Activated CD4-positive, alpha-beta T cell treated with anti-CD3 and anti-CD28 coated beads, Interleukin-2, amount 50 U/mL, for 48 hours (primary cell): ENCODE measurements at places on chromosomes 16 and 17.

DNA sequence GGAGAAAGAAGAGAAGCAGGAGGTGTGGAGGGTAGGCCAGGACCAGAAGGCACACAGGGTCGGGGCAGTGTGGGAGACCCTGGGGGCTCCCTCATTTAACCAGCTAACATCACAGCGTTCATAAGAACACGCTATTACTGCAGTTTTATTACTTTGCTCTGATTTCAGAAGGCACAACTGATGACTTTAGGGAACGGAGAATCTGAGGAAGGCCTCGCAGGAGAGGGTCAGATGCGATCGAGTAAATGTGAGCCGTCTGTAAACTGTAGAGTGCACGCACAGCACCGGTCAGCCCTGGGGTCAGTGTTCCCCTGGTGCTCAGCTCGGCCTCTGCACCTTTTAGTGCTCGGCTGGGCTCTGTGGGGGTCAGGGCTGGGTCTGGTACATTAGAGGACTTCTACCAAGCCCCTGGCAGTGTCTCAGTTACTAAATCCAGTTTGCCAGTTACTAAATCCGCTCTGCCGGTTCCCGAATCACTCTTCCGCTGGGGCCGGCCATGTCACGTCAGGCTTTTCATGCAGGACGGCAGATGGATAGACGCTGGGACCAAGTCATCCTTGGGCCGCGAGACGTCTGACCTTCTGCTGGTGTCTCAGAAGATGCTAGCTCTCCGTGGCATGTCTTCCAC is 325.9 kb downstream of the SEC14L1 start:
- no peak for DNase-seq

DNA sequence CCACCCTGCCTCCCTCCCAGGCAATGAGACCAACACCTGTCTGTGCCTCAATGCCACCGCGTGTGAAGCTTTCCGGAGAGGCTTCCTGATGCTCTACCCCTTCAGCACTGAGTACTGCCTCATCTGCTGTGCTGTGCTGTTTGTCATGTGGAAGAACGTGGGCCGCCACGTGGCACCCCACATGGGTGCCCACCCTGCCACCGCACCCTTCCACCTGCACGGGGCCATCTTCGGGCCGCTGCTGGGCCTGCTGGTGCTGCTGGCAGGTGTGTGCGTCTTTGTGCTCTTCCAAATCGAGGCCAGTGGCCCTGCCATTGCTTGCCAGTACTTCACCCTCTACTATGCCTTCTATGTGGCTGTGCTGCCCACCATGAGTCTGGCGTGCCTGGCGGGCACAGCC is 10.9 kb downstream of the OTOP3 start:
- DNase-seq: no peak

GRCh38 chr17:80002690-80003490 is 32.8 kb downstream of the TBC1D16 start:
- DNase-seq: no peak

DNA sequence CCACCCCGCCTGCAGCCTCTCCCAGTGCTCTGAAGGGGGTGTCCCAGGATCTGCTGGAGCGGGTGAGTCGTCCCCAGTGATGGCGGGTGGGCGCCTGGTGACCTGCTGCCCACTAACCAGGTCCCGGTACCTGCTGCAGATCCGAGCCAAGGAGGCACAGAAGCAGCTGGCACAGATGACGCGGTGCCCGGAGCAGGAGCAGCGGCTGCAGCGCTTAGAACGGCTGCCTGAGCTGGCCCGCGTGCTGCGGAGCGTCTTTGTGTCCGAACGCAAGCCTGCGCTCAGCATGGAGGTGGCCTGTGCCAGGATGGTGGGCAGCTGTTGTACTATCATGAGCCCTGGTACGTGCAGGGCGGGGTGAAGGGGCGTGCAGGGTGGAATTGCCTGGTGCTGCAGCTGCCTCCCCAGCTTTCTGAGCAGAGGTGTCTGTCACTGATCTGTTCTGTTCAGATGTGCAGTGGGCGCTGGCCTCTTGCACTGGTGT is 3.6 kb downstream of the CDT1 start:
- DNase-seq: no peak

DNA sequence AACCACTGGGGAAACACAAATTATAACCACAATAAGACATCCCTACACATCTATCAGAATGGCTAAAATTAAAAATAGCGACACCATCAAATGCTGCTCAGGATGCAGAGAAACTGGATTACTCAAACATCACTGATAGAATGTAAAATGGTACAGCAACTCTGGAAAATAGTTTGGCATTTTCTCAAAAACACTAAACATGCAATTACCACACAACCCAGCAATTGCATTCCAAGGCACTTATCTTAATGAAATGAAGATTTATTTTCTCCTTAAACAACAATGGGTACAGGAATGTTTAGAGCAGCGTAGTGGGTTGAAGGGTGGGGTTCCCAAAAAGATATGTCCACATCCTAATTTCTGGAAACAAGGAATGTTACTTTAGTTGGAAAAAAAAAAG is 309.0 kb upstream of the PMFBP1 start:
- DNase-seq: no peak

GRCh38 chr17:16820979-16821543 is 131.0 kb downstream of the CCDC144A start:
- DNase-seq: no peak

GRCh38 chr17:81390873-81391255 is 4.4 kb upstream of the BAHCC1 start:
- no peak for DNase-seq

GRCh38 chr17:14772776-14773175 is 471.9 kb downstream of the HS3ST3B1 start:
- no peak for DNase-seq
